ENCODE measurements at places on chromosomes 3 and 15. TPM values are rescaled to one million over a fixed set of nuclear protein-coding genes. Genes with fewer than 3 reads are reported as not detected.
A peak's percentile ranks its signal among the peaks of the same experiment; 100 is the strongest.

The EFCC1 gene
- not detected for total RNA-seq

The RAB6B gene
- total RNA-seq = not detected

The NEK10 gene
- not detected for total RNA-seq

The EFCAB12 gene
- not detected for total RNA-seq

The NAALADL2 gene
- total RNA-seq = 11.7 TPM

The PAK6 gene
- total RNA-seq = not detected

The PARP15 gene
- total RNA-seq = not detected

The GJD2 gene
- total RNA-seq = not detected

DNA sequence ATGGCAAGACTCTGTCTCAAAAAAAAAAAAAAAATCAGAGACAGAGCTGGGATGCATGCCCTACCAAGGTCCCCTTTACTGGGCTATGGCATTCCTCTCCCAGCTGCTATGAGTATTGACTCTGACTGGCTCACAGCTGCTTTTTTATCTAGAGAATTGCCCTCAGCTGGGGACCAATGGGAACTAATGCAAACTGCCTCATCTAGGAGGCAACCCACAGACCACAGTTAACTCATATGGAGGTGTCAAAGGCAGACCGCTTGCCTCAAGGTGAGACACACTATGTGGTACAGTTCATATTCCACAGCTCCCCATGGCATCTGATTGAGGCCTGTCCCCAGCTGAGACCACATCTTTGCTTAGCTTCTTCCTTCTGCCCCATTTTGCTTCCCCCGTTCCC is 183.5 kb upstream of the EOMES start:
- no peak for DNase-seq

DNA sequence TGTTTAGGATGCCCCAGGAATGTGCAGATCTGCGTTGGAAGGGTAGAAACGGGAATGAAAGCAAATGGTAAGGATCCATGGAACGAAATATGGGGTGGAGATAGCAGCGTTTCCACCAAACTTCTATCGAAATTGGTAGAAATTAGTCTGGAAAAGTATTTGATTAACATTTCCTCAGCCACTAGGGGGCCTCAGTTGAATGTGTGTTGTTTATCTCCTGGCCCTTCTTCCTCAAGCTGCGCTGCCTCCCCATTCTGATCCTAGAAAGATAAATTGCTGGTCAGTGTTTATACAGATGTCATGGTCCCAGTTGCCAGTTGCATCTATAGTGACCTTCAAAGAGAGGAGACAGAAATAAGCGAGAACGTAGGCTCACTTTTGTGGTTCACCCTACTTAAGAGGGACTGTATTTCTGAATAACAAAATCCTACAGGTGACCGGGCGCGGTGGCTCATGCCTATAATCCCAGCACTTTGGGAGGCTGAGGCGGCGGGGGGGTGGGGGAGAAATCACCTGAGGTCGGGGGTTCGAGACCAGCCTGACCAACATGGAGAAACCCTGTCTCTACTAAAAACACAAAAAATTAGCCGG is 457.1 kb downstream of the SQOR start:
- DNase-seq = peak; percentile 2

DNA sequence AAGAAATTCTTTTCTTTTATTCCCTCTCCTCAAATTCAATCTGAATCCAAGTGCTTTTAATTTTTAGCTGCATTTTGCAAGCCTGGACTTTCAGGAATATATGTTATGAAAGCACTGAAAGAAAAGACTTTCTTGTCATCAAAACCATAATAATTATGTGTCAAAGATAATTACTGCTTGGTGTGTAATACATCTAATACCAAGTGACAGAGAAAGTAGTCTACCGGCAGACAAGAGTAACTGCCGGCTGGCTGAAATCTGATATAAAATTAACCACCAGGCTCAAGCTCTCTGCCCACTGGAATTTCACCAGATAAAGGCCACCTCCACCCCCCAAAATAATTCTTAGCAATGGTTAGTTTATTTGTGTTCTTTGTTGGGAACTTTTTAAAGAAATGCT is 220.9 kb upstream of the CDIN1 start:
- no peak for DNase-seq

DNA sequence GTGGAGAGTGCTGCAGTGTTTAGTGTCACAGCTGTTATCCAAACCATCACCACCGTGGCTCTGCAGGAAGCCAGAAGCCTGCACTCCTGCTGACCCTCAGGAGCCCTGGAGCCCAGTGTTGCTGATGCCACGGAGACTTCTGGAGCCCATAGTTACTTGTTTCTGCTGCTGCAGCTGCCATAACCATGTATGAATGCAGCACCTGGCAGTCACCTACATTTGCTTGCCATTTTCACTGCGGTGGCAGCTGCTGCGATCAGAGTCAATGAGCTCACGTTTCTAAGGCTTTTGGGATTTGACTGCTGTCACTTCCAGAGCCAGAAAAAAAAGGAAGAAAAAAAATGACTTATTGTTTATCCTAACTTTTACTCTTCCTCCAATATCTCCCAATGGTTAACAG is 299.2 kb upstream of the THRB start:
- no peak for DNase-seq

DNA sequence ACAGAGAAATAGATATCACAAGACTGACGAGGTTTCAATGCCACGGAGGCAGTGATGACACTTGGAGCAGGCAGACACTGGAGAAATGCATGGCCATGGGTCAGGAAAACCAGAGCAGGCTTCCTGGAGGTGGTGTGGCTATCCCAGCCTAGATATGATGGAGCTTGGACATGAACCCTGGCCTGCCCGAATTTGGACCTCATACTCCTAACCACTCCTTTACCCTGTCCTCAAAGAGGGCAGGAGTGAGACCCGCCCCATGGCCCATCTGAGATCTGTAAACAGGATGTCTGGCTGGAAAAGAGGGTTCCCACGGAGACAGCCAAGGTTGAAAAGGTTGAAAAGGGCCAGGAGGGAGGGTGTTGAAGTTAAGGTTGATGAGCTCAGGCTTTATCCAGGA is 31.0 kb downstream of the CPN2 start:
- DNase-seq = no peak

DNA sequence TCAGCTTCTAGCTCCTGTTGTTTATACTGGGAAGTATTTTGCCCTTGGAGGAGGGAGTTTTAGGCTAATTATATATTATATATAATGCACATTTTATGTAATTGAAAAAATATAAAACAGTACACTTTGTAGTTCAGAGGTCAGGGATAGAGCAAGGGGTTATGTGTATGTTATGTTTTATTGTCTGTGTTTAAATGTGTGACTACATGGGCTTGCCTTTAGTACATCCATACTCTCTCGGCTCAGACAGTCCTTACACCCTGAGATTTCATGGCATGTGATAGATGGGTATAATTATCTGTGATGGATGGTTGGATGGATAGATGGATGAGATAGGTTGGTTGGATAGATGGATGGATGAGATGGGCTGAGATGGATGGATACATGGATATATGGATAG is 17.4 kb upstream of the ST3GAL6 start:
- no peak for DNase-seq

- no peak for DNase-seq
Measured at GRCh38 chr3:197082871-197083270, 53.3 kb upstream of the MELTF start.

GRCh38 chr3:18153571-18154173 is 271.5 kb downstream of the SATB1 start:
- peak; percentile 23 for DNase-seq

DNA sequence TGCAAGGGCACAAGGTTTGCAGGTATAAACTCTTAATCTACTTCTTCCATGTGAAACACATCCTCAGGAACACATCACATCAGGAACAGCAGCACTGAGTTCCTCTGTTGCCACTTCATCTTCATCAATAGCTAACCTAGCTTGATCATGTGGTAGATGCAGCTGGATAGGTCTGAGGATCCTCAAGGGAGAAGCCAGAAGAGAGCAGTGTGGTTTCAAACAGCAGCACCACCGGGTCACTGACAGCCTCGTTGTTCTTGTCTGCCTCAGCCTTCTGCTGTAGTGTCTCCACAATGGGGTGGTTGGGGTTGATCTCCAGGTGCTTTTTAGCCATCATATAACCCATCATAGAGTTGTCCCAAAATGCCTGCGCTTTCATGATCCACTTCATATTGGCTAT is 58.8 kb downstream of the ADAM10 start:
- DNase-seq = no peak

Data from Caki2 (cell line).